ENCODE measurements at places on chromosomes 3 and 15.

DNA sequence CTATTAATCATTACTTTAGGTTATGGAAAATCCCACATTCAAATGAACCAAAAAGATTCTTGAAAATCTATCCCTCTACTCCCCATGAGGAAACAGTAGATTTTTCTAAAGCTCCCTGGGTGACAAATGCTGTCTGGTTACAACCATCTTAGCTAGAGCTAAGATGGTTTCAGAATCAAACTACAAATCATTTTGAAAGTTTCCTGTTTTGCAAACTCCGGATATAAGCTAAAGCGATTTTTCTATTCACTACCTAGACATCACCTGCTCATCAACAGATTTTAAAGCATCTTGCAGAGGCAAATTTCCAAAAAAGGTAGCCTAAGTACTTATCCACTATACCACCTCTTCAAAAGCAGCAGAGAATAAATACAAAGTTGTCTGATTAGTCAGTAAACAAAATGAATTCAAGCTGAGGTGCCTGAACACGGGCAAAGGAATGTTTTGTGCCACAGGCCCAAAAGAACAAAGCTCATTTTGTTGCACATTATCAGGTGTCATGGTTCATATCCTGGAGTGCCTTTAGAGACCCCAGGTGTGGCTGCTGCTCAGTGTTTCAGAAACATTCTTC is 204.9 kb downstream of the TNIK start:
- DNase-seq = no peak

DNA sequence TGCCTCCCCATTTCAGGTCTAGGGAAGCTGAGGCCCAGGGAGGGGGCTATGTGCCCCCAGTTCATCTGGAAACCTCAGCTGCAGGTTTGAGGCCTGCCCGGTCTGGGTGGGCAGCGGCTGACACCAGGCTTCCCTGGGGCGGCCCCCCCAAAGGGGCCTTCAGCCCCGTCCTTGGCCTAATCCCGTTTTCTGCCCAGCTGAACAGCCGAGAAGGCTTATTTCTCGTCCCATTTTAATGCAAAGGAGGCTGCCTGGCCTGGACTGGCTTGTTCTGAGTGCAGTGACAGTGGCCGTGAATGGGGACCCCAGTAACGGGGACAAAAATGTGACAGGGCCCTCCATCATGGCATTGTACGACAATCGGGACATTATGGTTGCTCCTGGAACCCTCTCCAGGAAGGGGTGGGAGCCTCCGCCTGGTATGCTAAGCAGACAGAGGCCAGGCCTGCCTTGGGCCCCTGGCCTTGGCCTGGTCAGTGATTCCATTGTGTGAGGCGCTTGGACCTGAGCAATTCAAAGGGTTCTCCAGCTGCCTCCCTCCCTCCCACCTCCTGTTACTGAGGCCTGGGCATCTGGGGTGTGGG is 93.9 kb downstream of the WNT7A start:
- DNase-seq = no peak

DNA sequence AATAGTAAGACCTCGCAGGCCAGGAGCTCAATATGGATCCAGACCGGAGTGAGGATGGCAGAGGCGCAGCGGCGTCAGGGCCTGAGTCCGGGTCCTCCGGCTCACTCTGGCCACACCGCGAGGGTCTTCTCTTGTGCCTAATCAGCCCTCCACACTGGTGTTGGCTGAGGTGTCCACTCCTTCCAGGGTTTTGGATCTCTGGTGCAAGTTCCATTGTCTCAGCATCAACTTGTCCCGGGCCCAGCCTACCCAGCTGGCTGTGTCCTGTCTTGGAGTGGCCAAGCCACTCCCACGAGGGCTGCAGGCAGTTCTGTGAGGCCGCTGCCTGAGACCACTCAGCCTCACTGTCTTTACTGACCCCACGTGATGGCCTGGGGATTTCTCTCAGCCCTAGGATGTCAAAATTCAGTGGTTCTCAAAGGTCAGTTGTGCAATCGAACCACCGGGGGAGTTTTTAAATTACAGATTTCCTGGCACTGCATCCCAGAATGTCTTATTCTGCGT is 12.6 kb upstream of the GOLGA6L7 start:
- no peak for DNase-seq

- DNase-seq = no peak
Observed at GRCh38 chr3:155983834-155984474, 113.5 kb downstream of the GMPS start.

DNA sequence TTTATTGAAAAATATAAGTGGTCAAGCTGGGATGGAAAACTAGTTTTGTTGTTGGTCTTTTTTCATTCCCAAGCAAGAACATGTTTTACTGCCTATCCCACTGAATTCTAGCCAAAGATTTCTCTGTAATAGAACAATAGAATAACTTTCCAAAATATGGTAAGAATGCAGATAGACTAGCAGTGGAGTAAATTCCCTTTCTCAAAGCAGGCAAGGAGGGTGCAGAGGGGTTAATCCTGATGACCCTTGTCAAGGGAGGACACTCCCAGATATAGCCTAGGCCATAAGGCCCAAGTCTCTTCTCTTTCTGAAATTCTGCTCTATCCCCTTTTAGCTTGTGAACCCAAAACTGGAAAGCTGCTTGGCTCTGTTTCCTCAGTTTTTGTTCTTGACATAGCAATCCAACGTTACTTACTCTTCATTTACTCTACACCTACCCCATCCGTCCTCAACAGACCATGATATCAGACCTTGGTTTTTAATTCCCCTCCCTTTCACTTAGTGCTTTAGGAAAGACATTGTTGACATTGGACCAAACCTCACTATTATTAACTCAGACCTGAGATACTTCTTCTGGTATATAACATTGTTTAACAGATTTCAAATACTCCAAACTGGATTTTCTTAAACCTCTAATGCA is 453.6 kb upstream of the THBS1 start:
- peak; percentile 49 for DNase-seq

DNA sequence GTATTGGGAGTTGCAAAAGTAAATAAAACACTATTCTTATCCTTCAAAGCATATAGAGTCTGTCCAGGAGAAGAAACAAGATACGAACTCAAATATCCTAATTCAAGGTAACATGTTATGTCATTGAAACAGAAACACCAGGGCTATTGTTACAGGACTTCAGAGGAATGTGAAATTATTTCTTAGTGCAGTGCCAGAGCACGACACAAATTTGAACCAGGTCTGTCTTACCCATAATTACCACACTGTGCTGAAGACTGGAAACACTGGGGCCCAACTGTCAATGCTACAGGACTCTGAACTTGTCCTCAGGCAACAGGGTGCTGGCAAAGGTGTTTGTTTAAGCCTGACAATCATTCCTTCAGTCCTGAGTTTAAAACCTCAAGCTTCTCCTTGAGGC is 633.6 kb upstream of the UBE2E2 start:
- DNase-seq = no peak
